Fibroblast of skin of left quadriceps (primary cell): ENCODE measurements at places on chromosomes 5 and 9.

DNA sequence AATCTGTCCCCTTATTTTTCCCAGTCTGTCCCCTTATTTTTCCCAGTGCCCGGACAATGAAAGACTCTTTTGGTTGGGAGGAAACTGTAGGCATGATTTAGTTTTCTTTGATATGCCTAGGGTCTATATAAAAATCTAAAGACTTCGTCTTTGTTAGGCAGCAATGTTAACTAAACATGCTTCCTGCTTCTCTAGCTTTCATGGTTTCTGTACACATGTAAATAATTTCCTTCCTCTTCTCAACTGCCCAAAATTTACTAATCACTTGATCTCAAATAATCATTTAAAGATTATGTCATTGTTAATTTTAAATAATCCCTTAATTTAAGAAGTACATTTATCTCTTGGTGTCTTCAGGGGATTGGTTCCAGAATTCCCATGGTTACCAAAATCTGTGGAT is 47.8 kb upstream of the RAPGEF6 start:
- DNase-seq = no peak

- peak; percentile 51 for DNase-seq
These were observed 105.4 kb downstream of the SEMA5A start for GRCh38 chr5:9440517-9440916.

GRCh38 chr5:27571681-27572080 is 533.3 kb upstream of the CDH9 start:
- no peak for DNase-seq

DNA sequence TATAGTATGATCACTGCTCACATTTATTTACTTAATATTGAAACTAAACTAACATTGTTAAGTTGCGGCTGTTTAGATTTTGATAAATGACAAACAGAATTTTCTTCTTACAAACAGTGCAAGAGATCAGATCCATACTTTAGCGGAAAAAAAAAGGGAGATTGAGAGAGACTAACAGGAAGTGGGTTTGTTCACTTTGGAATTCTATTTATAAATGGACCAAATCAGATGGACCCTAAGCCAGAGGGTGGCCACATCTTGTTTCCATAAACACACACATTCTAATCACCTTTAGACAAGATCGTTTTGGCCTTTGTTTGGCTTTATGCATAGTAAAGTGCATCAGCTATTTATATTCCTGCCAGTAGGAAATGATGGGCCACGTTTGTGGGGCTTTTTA is 381.4 kb upstream of the CD180 start:
- DNase-seq = no peak

GRCh38 chr9:87712801-87713277 is 13.1 kb upstream of the CTSL start:
- no peak for DNase-seq

DNA sequence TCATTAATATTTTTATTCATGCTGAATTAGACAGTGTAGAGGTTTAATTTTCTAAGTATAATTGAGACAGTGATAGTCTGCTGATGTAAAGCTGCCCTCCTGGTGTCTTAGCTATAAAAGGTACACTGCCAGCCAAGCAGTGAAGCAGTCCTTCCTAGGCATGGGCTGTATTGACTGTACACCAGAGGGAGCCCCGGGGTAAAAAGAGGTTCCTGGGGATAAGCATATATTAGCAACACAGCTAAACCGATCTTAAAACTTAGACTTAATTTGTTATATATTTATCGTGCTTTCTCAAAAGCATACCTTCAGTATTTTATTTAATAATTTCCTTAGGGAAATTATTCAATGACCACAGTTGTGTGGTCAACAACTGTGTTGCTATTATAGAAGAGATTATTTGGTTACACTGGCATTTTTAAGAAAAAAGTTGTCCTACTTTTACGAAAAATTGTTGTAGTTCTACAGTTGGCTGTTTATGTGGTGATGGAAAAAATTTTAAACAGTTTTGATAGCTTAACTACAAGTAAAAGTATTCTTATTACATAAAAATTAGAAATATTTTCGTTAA is 68.8 kb downstream of the ELL2 start:
- no peak for DNase-seq

GRCh38 chr5:54403885-54404416 is 51.5 kb upstream of the HSPB3 start:
- DNase-seq = no peak

DNA sequence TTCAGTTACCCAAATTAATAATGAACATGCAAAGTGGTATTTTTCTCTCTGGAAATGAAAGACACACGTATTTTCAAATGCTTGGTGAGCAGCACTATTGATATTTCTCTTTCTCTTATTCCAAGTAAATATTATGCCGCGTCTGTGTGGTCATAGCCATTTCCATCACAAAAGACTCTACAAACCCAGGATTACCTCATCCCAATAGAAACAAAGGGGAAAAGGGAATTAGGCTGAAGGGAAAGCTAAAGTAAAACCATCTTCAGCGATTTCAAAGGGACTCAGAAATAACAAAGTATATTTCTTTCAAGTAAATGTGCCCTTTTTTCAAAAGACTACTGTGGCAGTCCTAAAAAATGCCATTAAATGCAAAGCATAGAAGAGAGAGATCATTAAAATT is 62.0 kb upstream of the FST start:
- DNase-seq = no peak

GRCh38 chr5:117740268-117740667 is 1165.6 kb upstream of the SEMA6A start:
- DNase-seq = no peak

DNA sequence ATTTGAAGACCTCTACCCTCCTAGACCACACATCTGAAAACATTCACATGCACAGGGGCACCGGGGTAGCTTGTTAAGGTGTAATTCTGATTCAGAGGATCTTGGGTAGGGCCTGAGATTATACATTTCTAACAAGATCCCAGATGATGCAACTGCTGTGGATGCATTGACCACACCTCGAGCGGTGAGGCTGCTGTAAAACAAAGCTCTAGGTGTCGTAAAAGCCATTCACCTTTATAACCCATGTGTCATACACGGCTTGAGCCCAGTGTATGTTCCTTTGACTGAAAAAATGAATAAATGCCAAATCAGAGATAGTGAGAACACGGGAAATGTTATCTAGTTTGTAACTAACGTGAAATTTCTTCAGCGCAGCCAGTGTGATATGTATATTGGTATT is 1578.2 kb upstream of the WWC1 start:
- no peak for DNase-seq

DNA sequence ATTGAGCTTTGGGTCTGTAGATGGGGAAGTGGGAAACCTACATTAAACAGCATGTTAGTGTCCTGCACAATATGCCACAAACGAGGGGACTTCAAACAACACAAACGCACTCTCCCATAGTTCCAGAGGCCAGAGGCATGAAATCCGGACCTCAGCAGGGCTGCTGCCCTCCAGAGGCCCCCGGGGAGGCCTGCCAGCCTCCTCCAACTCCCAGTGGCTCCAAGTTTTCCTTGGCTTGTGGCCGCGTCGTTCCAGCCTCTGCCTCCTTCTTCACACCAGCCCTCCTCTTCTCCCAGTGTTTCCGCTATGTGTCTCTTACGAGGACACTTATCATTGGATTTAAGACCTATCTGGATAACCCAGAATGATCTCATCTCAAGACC is 13.3 kb upstream of the COL5A1 start:
- no peak for DNase-seq

- DNase-seq = no peak
These were observed 75.8 kb downstream of the DPYSL3 start for GRCh38 chr5:147434049-147434448.

DNA sequence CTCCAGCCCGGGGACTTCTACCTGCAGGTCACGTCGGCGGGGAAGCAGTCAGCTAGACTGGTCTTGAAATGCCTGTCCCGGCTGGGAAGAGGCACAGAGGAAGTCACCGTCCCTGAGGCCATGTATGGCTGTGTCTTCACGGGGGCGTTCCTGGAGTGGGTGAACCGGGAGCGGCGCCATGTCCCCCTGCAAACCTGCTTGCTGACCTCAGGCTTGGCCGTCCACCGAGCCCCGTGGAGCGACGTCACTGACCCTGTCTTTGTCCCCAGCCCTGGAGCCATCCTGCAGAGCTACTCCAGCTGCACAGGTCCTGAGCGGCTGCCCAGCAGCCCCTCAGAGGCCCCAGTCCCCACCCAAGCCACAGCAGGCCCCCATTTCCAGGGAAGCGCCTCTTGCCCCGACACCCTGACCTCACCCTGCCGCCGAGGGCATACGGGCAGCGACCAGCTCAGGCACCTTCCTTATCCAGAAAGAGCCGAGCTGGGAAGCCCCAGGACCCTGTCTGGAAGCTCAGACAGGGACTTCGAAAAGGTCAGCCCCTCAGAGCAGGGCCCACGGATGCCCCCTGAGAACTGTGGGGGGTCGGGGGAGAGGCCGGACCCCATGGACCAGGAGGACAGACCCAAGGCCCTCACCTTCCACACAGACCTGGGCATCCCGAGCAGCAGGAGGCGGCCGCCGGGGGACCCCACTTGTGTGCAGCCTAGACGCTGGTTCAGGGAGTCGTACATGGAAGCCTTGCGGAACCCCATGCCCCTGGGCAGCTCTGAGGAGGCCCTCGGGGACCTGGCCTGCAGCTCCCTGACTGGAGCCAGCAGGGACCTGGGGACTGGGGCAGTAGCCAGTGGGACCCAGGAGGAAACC is 47.8 kb downstream of the PLEKHG4B start:
- DNase-seq = no peak

- DNase-seq = no peak
These were observed 100.7 kb downstream of the PTPRD start for GRCh38 chr9:10512144-10512543.

- no peak for DNase-seq
These were observed 518.5 kb downstream of the NR2F1-AS1 start for GRCh38 chr5:93062548-93062947.

GRCh38 chr9:130364619-130365322 is 80.0 kb upstream of the ASS1 start:
- DNase-seq = no peak

DNA sequence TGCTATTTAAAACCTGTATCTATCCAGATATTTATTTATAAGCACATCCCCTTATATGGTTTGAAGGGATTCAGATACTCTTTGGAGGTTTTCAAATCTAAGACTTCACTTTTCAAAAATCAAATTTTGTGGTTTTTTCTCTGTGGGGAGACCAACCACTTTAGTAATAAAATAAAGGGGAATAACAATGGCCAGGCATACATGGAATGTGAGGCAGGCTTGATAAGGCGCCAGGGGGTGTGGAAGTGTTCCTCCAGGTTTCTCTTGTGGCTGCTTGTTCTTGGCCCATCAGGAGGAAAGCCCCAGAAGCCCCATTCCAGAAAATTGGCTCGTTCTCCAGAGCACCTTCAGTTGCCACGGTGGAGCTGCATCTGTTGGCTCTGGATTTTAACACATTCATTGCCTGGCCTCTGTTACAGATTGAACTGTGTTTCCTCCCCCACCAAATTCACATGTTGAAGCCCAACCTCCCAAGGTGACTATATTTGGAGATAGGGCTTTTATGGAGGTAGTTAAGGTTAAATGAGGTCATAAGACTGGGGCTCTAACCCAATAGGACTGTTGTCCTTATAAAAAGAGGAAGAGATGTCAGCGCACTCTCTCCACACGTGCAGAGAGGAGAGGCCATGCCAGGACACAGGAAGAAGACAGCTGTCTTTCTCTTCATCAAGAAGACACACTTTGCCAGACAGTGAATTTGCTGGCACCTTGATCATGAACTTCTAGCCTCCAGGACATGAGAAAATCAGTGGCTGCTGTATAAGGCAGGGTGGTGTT is 195.9 kb downstream of the TMEM38B start:
- no peak for DNase-seq

GRCh38 chr5:123359454-123360200 is 63.6 kb downstream of the CEP120 start:
- DNase-seq = peak; percentile 20

- no peak for DNase-seq
These were observed 260.5 kb downstream of the GADD45G start for GRCh38 chr9:89865357-89865756.

DNA sequence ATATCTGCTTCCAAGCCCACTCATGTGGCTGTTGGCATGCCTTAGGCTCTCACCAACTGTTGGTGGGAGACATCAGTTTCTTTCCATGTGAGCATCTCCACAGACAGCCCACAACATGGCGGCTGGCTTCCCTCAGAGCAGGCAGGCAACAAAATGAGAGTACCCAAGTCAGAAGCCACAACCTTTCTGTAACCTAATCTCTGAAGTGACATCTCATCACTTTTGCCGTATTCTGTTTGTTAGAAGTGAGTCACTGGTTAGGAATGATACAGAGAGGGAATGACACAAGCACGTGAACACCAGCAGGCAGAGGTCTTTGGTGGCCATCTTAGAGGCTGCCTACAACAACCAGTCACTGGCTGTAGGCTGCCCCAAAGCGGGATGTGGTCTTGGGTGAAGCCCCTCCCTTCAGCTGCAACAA is 88.6 kb upstream of the RASGRF2 start:
- DNase-seq = no peak

- no peak for DNase-seq
These were observed 880.6 kb upstream of the DMAC1 start for GRCh38 chr9:8680157-8680556.

GRCh38 chr9:136079211-136079915 is 15.7 kb downstream of the NACC2 start:
- no peak for DNase-seq

DNA sequence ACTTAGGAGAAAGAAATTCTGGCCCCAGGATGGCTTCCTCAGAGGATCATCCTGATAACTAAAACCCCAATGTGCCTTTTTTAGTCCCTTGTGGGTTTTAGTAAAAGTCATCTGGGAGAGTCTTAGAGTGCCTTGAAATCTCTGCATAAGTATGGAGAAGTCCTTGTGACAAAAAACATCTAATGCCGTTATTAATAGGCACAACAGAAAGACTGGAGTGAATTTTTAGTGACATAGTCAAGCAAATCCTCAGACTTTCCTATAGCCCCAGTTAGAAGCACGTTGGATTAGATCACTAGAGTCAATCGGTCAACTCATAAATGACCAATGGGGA is 108.2 kb upstream of the MPDZ start:
- DNase-seq = no peak

- no peak for DNase-seq
These were observed 38.2 kb downstream of the SERINC5 start for GRCh38 chr5:80217667-80218066.

DNA sequence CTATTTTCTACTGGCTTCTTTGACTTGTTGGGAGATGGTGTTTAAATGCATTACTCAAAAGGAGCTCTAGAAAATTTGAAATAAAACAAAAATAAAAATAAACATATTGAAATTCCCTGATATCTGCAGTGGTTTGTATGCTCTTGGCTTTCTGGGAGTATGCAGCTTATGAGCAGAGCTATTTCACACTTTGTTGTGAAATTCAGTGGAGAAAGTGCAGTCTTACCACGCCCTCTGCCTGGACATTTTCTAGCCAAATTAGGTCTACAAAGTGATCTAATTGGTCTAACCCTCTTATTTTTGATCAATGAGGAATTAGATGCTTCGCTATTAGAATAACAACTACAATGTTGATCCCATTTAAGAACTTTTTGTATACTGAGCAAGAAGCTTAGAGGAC is 66.8 kb downstream of the INSYN2B start:
- no peak for DNase-seq

- no peak for DNase-seq
These were observed 11.4 kb upstream of the C5orf63 start for GRCh38 chr5:127084656-127085055.

- DNase-seq = no peak
These were observed 102.3 kb upstream of the GRIN3A start for GRCh38 chr9:101840694-101841188.

GRCh38 chr5:73120222-73121118 is at the start of gene TMEM171:
Gene TMEM171, plus strand, starts transcription at chr5:73120575. Its CDS starts 2,799 bp downstream, at chr5:73123374.
- DNase-seq = no peak
